ENCODE measurements at places on chromosomes 2 and 18. TPM values are rescaled to one million over a fixed set of nuclear protein-coding genes. Genes with fewer than 3 reads are reported as not detected.

BOLL gene
- 0.29 TPM for total RNA-seq

KRCC1 gene
- total RNA-seq = 44.8 TPM

LOXHD1 gene
- total RNA-seq = 0.59 TPM

HOXD13 gene
- not detected for total RNA-seq

SERPINE2 gene
- total RNA-seq = 44.6 TPM

SCN7A gene
- 11.5 TPM for total RNA-seq

IL18R1 gene
- total RNA-seq = 7.2 TPM

NEB gene
- 2.6 TPM for total RNA-seq

FBLN7 gene
- 9.2 TPM for total RNA-seq

ARHGAP25 gene
- total RNA-seq = 7.8 TPM

FEV gene
- not detected for total RNA-seq

NCKAP5 gene
- 10.5 TPM for total RNA-seq

CYTIP gene
- total RNA-seq = 16.8 TPM

YES1 gene
- 150 TPM for total RNA-seq

NGEF gene
- total RNA-seq = 6.3 TPM

ARHGAP28 gene
- total RNA-seq = 7.3 TPM

KIAA1328 gene
- 25.6 TPM for total RNA-seq

UBXN4 gene
- 89.1 TPM for total RNA-seq

DNMT3A gene
- 20.0 TPM for total RNA-seq

FAM237A gene
- not detected for total RNA-seq

SNTG2 gene
- total RNA-seq = 4.6 TPM

SERPINB4 gene
- total RNA-seq = not detected

CDH7 gene
- not detected for total RNA-seq

ALK gene
- total RNA-seq = 0.64 TPM

Data from breast epithelium (tissue), 4 donors.